ENCODE measurements at places on chromosomes 2 and 18.

GRCh38 chr2:206424134-206424533, 19.2 kb upstream of the ADAM23 start:
- no peak for DNase-seq

DNA sequence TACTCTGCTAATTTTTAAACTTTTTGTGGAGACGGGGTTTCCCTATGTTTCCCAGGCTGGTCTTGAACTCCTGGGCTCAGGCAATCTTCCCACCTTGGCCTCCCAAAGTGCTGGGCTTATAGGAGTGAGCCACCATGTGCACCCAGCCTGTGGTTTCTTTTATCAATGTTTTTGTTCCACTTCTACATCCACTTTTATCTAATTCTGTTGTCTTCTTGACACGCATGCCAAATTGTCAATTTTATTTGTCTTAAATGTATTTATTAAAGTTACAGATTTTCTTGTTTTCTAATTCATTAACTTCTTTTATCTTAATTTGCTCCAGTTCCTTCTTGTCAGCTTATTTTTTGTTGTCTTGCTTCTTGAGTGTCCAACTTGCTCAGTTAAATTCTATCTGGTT, 43.8 kb upstream of the ASPRV1 start:
- no peak for DNase-seq

DNA sequence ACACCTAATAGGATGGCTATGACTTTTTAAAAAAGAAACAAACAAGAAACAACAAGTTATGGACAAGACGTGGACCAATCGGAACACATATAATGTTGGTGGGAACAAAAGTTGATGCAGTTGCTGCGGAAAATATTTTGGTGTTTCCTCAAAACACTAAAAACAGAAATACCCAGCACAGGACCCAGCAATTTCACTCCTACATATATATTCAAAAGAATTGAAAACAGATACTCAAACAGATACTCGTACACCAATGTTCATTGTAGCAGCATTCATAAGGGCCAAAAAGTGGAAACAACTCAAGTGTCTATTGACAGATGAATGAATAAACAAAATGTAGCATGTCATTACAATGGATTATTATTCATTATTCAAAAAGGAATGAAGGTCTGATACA, 12.1 kb downstream of the CCDC141 start:
- no peak for DNase-seq

- DNase-seq = peak; percentile 72
Measured at GRCh38 chr2:147525819-147526489, 318.9 kb upstream of the ACVR2A start.

DNA sequence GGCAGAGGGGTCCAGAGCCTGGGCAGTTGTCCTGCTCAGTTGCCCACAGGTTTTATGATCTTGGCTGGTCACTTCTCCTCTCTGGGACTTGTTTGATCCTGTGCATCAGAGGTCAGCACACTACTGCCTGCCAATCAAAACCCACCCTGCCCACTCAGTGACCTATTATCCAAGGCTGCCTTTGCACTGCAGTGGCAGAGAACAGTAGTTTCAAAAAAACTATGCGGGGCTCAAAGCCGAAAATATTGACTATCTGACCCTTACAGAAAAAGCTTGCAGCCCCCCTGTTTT, 218.2 kb downstream of the CYP26B1 start:
- no peak for DNase-seq

- no peak for DNase-seq
Measured at GRCh38 chr2:128399690-128400291, 81.1 kb upstream of the HS6ST1 start.

DNA sequence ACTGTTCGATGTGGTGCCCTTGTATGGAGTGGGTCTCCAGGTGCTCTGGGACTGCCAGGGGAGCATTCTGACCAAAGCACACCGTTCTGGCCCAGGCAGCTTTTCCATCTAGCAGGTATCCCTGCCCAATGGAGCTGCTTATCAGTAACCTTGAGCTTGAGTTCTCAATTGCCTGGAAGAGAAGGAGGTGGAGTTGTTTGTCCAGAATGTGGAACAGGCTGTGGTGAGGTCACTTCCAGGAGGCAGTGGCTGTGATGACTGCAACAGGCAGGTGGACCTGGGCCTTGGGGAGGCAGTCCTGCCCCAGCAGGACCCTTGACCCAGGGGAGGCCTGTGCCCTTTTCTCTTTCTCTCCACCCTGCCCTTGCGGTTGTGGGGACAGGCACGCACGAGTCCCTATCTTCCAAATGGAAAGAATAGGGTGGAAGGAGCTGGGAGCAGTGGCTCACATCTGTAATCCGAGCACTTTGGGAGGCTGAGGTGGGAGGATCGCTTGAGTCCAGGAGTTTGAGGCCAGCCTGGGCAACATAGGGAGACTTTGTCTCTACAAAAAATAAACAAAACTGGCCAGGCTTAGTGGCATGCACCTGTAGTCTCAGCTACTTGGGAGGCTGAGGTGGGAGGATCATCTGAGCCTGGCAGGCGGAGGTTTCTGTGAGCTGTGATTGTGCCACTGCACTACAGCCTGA, 66.2 kb upstream of the MCFD2 start:
- DNase-seq = no peak

- DNase-seq = no peak
Measured at GRCh38 chr2:80252294-80252986, 52.1 kb downstream of the LRRTM1 start.

GRCh38 chr2:98704499-98705332, 26.2 kb downstream of the MGAT4A start:
- peak; percentile 47 for DNase-seq

DNA sequence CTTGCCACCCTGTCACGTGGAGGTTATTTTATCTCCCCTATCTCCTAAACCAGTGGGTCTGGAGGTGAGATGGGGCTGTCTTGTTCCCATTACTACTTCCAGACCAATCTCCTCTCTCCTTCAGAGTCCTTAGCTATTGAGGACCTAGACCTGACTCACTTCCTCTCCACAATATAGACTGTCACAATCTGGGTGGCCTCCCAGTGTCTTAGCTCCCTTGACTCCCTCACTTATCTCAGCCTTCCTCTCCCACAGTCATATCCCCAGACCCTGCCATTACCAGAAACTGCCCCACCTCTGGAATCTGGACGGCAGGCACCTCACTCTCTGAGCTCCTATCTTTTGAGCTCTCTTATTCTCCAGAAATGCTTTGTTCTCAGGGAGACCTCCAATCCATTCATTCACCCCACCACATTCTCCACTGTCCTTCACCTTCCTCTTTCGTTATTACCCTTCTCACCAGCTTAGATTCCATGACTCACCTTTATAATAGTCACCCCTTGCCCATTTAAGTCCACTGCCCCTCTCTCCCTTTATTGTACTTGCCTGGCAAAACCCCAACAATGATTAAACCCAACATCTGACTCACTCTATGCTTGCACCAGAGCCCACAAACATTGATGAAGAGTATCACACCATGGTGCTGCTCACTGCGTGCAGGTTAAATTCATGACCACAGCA, 23.3 kb upstream of the SIX3 start:
- no peak for DNase-seq

Measured in NCI-H748 treated with DMSO at 0.1 percent for 48 hours (cell line).